Large intestine (tissue), 12 donors: ENCODE measurements at places on chromosomes 5 and 9. TPM values are rescaled to one million over a fixed set of nuclear protein-coding genes. Genes with fewer than 3 reads are reported as not detected.

GRCh38 chr5:111299831-111300432 is 75.7 kb downstream of the CAMK4 start:
- no peak overlapping the region for H3K27ac ChIP-seq
- H3K36me3 ChIP-seq: no peaks in the 10 kb centered on the region
- no peaks in the 10 kb centered on the region for H3K27me3 ChIP-seq
- H3K4me3 ChIP-seq: no peak overlapping the region
- no peaks in the 10 kb centered on the region for H3K4me1 ChIP-seq

IRGM gene
- polyA plus RNA-seq: 0.09 TPM

- H3K36me3 ChIP-seq: peaks cover 22% of the 10 kb centered on the region
- no peaks in the 10 kb centered on the region for H3K4me1 ChIP-seq
- no peak overlapping the region for H3K27ac ChIP-seq
- no peaks in the 10 kb centered on the region for H3K27me3 ChIP-seq
Measured at GRCh38 chr9:90842996-90843395, 41.4 kb downstream of the SYK start.

- no peak for DNase-seq
- H3K27me3 ChIP-seq: no peaks in the 10 kb centered on the region
- H3K27ac ChIP-seq: no peak overlapping the region
- no peaks in the 10 kb centered on the region for H3K36me3 ChIP-seq
- no peaks in the 10 kb centered on the region for H3K4me1 ChIP-seq
Measured at GRCh38 chr5:52743970-52744369, 43.7 kb upstream of the ITGA1 start.

KIF24 gene
- polyA plus RNA-seq: 2.0 TPM

CSF2 gene
- not detected for polyA plus RNA-seq

SLC36A2 gene
- not detected for polyA plus RNA-seq

DNA sequence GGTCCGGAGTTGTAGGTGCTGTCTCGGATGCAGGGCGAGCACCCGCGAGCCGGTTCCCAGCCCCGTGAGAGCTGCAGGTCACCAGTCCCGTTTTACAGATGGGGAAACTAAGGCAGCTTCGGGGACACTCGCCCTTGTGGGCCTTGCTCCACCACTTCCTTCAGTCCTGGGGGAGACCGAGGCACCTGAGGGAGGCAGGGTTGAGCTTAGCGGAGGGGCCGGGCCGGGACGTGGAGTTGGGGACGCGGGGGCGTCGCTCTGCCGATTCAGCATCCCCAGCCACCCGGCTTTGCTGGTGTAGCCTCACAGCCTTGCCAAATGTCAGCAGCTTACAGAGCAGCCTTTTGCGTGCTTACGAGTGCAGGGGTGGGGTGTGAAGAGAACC is 530 bp downstream of the BBLN start:
- peak overlapping the region; percentile 70 for H3K4me3 ChIP-seq
- DNase-seq: no peak
- no peak overlapping the region for H3K27ac ChIP-seq
- no peaks in the 10 kb centered on the region for H3K27me3 ChIP-seq

- H3K4me3 ChIP-seq: no peak overlapping the region
- no peak for DNase-seq
- H3K27me3 ChIP-seq: no peaks in the 10 kb centered on the region
- H3K4me1 ChIP-seq: peaks cover 18% of the 10 kb centered on the region
Measured at GRCh38 chr9:91036356-91036755, 234.7 kb downstream of the SYK start.

DNA sequence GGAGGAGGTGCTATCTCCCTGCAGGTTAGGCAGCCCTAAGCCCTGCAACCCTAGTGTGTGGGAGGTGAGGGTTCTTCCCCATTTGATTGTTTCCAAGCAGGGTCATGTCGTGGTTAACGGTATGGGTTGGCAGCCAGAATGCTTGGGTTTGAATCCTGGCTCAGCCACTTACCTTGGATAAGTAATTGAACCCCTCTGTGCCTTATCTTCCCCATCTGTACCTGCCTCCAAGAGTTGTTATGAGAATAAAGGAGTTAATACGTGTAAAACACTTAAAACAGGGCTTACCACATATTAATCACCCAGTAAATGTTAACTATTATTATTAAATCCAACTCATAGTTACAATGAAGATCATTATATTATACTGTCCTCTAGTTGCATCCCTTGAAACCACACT is 52.2 kb upstream of the SPATA31E1 start:
- H3K4me3 ChIP-seq: no peak overlapping the region
- H3K27ac ChIP-seq: no peak overlapping the region
- H3K27me3 ChIP-seq: peaks cover 2% of the 10 kb centered on the region
- no peaks in the 10 kb centered on the region for H3K36me3 ChIP-seq
- no peak for DNase-seq

DNA sequence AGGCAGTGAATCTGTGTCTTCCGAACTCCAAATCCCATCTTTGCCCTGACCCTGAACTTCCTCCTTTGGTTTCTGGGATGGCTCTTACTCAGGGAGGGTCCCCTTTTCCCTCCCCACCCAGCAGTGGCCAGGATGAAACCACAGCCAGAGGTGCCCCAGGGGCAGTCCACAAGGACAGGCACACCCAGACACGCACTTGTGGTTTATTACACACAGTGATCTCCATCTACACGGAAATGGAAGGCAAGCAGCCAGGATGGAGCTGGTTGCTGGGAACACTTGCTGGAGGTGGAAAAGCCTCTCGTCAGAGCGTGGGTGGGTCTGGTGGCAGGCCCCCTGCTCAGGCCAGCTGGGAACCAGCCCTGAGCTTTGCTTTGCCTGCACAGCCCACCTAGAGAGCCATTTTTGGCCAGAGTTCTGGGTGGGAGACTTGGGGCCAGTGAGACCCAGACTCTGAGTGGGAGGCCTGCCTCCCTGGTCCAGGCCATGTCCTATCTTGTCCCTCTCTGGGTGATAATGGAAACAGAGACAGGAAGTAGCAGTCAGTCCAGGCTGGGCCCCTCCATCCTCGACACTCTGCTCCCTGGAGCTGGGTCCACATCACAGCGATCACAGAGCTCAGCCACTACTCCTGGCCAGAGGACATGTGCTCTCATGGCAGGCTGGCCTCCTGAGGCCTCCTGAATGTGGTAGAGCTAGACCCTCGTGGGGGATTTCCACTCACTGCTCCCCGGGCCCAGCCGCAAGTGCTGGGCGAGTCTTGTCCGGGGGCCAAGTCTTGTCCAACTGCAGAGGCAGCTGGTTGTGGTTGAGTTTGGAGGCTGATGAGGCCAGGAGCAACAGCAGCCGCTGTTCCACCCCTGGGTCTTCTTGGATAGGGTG is 5.1 kb upstream of the PHYKPL start:
- peak; percentile 70 for DNase-seq
- H3K4me1 ChIP-seq: peaks cover 20% of the 10 kb centered on the region
- no peak overlapping the region for H3K4me3 ChIP-seq
- H3K27me3 ChIP-seq: no peaks in the 10 kb centered on the region

DNA sequence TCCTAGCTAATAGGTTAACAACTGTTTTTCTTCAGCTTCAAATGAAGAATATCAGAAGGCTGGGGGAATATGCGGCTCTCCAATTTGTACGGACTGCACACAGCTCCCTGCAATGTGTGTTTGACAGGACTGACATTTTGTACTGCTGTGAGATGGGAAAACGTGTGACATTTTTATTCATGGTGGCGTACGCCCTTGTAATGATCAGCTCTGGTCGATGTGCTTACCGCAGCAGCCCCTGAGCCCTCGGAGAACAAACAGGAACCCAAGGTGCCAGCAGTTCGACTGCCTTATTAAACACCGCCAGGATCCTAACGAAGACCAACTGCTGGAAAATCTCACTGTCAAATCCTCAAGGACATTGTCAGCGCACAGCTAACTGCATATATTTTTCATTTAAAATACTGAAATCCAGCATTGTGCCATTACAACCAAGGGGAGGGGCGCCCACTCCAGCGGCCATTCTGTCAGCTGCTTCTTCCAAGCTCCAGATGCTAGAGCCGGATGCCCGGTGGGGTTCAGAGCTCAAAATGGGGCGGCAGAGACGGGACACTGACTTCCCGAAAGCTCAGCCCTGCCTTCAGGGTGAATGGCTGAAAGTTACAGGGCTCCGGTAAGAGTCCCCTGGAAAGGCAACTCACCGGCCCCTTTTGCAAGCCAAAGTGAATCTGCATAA is 66.8 kb downstream of the CRB2 start:
- H3K4me1 ChIP-seq: no peaks in the 10 kb centered on the region
- H3K27me3 ChIP-seq: no peaks in the 10 kb centered on the region

GRCh38 chr5:78416677-78417425 is 56.4 kb downstream of the SCAMP1 start:
- H3K4me1 ChIP-seq: no peaks in the 10 kb centered on the region
- peaks cover 10% of the 10 kb centered on the region for H3K36me3 ChIP-seq
- no peak for DNase-seq

GRCh38 chr5:61071526-61071925 is 90.7 kb downstream of the SMIM15 start:
- peak; percentile 36 for DNase-seq
- H3K4me3 ChIP-seq: no peak overlapping the region
- H3K36me3 ChIP-seq: no peaks in the 10 kb centered on the region
- no peaks in the 10 kb centered on the region for H3K27me3 ChIP-seq

TMEM38B gene
- 38.7 TPM for polyA plus RNA-seq

- H3K4me1 ChIP-seq: no peaks in the 10 kb centered on the region
- no peak overlapping the region for H3K27ac ChIP-seq
- no peak overlapping the region for H3K4me3 ChIP-seq
Measured at GRCh38 chr5:123992641-123993040, 480.7 kb downstream of the CSNK1G3 start.

DNA sequence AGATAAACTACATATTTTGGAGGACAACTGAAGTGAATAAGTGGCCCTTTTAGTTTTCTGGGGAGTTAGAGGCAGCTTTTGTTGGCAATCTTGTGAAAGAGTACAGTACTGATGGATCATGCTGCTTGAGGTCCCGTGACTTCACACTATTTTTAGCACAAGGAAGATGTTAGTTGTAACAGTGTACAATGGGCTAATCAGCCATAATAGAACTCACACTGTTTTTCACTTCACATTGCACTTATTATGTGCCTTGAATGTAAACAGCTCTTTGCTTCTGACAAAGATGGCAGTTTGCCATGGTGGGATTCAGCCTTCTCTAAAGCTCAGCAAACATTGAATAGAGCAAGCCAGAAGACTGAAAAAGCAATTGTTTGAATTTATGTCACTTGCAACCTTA is 176.7 kb upstream of the ZNF608 start:
- H3K27me3 ChIP-seq: no peaks in the 10 kb centered on the region
- no peaks in the 10 kb centered on the region for H3K36me3 ChIP-seq
- peaks cover 3% of the 10 kb centered on the region for H3K4me1 ChIP-seq
- peak; percentile 20 for DNase-seq
- H3K27ac ChIP-seq: no peak overlapping the region

DNA sequence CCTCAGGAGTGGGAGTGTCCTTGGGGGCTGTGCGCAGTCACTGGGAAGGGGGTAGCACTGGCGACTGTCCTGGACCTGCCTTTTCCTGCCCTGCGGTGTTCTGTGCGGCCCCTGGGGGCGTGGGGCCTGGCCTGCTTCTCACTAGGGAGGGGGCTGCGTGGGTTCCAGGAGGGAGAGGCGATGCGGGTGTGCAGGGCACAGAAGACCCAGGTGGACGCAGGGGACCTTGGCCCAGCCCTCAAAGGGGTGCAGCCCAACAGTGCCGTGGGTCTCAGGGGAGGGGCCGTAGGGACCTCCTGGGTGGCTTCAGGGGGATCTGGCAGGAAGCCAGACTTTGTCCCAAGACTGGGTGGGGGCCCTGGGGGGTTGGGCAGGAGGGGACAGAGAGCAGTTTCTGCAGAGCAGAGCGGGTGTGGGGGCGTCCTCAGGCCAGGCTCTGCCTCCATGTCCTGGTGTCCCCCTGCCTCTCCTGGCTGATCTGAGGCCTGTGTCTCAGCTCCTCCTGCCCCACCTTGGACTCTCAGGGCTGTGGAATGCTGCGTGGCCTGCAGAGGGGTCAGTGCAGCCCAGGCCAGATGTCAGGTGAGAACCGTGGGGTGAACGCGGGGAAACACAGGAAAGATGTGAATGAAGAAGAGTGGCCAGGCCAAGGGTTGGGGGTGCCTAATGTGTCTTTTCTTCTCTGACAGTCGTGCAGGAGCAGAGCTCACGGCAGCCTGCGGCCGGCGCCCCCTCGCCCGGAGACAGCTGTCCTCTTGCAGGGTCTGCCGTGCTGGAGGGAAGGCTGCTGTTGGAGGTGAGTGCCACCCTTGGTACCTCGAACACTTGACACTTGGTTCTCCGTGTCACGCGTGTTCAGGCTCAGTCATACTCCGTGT is 54.6 kb downstream of the AHRR start:
- no peak overlapping the region for H3K27ac ChIP-seq
- H3K4me3 ChIP-seq: no peak overlapping the region

DNA sequence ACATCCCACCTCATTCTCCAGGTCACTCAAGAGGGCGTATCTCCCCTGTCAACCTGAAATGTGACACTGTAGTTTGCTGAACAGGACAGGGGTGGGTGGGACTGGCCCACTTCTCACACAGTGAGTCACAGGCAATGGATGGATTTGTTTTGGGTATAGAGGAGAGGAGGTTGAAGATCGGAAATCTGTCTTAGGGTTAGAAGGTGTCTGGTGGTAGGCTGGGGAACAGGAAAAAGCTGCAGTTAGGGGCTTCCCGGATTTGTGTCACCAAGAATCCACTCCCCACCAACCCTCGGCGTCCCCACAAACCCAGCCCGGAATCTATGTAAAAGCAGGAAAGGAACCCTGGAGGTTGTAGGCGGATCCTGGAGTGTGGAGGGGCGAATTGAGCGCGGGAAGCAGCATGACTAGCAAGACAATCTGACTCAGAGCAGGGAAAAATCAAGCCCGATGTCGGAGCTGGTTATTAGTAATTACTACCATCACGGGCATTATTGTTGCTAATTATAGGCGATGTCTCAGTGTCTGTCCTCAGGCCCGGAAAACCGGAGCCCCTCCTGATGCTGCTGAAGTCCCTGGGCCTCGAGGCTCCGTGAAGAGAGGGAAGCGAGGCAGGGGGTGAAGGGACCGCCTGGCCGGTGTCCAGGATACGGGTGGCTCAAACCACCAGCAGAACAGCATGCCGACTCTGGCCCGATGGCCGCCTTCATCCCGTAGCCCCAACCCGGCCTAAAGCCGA is 1.7 kb upstream of the IRX1 start:
- H3K27me3 ChIP-seq: peaks cover 93% of the 10 kb centered on the region
- H3K4me3 ChIP-seq: no peak overlapping the region
- no peaks in the 10 kb centered on the region for H3K36me3 ChIP-seq
- H3K4me1 ChIP-seq: no peaks in the 10 kb centered on the region

ANAPC2 gene
- 47.0 TPM for polyA plus RNA-seq

DNA sequence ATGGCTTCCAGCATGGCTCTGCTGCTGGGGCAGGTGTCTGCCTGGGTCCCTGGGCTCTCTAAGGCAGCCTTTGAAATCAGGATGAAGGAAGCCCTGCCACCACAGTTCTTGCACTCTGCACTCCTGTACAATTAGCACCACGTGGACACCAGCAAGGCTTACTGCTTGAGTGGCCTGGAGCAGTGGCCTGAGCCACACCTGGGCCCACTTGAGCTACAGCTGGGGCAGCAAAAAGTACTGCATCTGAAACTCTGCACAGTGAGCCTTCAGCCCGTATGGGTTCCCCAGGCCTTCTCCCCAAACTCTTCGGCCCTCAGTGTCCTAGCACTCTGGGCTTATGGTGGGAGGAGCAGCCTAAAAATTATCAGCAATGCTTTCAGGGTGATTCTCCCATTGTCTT is 8.0 kb upstream of the INIP start:
- no peak overlapping the region for H3K4me3 ChIP-seq
- no peak for DNase-seq
- no peak overlapping the region for H3K27ac ChIP-seq
- no peaks in the 10 kb centered on the region for H3K27me3 ChIP-seq
- H3K4me1 ChIP-seq: peaks cover 8% of the 10 kb centered on the region
- H3K36me3 ChIP-seq: no peaks in the 10 kb centered on the region

GRCh38 chr9:36161187-36161586 is 8.0 kb upstream of the CCIN start:
- peaks cover 8% of the 10 kb centered on the region for H3K4me1 ChIP-seq
- H3K4me3 ChIP-seq: no peak overlapping the region
- DNase-seq: no peak
- no peak overlapping the region for H3K27ac ChIP-seq

FCN1 gene
- polyA plus RNA-seq: 0.55 TPM
